Activated CD8-positive, alpha-beta memory T cell treated with anti-CD3 and anti-CD28 coated beads for 4 hours (primary cell): ENCODE measurements at places on chromosomes 1 and 21.

GRCh38 chr21:31425138-31425537, 81.1 kb upstream of the TIAM1 start:
- no peak for DNase-seq

GRCh38 chr1:77560741-77561140, 121.7 kb downstream of the ZZZ3 start:
- no peak for DNase-seq

GRCh38 chr1:43282220-43283195, 2.9 kb downstream of the C1orf210 start:
- no peak for DNase-seq

DNA sequence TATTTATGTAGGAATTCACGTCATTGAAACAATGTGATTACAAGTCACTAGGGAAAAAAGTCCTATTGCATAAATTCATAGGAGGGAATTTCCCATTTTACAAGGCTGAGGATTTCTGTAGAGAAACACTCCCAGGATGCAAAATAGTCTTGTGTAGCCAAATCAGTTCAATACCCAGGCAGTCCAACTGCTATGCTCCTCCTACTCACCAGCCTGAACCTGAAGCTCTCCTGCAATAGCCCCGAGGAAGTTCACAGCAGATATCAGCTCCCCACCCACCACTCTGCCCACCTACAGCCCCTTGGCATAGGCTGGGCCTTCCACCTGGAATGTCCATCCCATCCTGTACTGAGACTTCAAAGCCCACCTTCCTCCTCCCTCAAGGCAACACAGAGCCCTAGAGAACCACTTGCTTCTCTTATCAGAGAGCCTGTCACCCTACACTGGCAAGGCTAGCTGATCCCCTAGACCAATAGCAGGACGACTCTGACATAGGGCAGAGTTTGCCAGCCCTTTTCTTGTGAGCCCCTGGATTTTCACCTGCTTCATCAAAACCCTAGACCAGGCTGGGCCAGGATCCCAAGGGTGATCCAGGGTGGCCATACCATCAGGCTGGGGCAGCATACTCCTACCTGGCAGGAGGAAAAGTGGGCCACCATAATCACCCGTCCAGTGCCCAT, 1.5 kb downstream of the LSS start:
- no peak for DNase-seq

DNA sequence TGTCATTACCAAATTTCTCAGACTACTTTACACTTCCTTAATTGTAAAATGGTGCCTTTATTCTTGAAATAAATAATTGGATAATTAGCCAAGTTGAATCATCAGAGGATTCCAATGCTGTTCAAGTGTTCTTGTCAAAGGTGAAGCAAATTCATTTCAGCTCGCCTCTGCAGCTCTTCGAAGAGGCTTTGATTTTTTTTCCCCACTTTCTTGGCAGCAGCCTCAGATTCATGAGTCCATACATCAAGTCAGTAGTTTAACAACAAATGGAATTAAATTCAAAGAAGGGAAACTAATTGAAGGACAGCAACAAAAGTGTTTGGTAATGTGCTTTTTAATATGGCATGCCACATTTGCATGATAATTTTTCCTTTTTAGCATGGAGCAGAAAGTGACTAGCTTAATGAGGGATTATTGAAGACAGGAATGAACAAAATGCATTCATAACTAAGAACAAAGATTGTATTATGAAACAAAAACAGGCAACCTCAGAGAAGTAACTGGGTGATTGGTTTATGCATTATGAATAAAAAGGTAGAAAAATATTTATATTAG, 239.0 kb downstream of the USH2A start:
- no peak for DNase-seq

- DNase-seq: no peak
These were observed 2019.8 kb downstream of the NCAM2 start for GRCh38 chr21:23017989-23018388.

DNA sequence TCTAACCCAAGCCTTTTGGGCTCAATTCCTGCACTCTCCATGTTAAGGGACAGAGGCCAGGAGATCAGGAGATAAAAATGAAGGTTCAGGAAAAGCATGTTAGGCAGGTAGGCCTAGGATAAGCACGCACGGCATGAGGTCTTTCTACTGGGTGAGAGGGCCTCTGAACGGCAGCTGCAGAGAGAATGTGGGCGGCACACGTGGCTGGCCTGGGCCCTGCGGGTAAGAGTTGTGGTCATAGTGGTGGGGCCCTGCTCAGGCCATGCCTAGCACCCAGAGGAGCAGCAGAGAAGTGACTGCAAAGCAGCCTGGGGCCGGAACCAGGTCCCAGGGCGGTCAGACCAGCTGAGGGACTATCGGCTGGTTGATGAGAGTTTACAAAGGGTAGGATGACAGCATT, 7.5 kb upstream of the FOXO6 start:
- no peak for DNase-seq

GRCh38 chr1:219175212-219175564, 1.5 kb downstream of the LYPLAL1 start:
- no peak for DNase-seq

- DNase-seq: no peak
These were observed 70.6 kb downstream of the LAMC1 start for GRCh38 chr1:183093786-183094298.
